ENCODE measurements at places on chromosomes 13 and 19.

DNA sequence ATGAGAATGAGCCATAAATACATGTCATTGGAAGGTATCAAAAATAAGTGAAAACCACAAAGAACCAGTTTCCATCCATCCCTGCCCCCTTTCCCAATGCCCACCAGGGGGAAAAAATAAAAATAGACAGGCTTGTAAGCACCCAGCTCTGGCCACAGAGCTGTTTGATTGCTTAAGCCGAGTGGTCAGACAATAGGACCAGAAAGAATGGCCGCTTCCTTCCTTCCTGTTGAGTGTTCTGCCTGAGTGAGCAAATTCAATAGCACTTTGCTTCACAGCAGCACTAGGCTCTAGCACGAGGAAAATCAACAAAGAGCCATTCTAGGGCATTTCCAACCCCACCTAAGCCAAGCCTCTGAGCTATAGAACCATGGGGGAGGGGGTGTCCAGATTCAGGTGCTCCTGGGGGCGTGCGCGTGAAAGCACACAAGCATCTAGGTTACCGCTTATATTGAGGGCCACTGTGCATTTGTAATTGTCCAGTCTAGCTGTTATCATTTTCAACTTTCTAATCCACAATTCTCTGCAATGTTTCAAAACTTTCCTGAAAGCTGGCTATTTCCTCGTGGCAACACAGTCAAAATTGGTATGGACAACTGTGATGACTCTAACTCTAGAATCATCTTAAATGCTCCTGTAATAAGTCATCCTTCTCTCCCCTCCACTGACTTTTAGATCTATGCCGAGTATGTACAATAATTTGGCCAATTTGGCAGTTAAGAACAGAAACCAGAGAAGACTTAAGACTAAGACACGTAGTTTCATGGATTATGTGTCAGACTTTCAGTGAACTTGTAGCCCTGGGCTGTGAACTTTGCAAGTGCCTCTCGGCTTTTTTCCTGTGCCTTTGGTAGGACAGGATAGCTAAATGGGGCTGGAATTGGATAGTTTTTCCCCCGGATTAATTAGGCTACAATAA is 64.3 kb downstream of the SPRY2 start:
- ATAC-seq: no peak

DNA sequence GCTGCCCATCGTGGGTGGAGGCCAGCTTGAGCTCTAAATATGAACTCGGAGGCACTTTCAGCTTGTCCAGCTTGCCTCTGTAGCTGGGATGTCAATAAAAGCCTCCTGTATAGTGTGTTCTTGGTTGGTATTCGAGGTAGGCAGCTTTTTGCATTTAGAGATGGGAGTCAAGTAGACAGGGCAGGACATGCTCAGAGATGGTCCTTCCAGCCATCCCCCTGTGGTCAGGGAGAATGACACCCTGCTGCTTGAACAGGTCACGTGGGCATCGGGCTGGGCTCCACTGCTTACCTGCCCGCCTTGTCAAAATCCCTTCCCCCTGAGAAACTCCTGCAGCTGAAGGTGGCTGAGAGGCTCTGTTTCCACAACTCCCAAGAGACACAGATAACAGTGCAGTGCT is 302.5 kb downstream of the ZNF536 start:
- no peak for ATAC-seq

- ATAC-seq: peak; percentile 24
Measured at GRCh38 chr13:60164234-60164889, 634 bp upstream of the DIAPH3 start.

GRCh38 chr13:107743983-107744382 is 471.4 kb downstream of the LIG4 start:
- ATAC-seq: no peak

GRCh38 chr13:73059460-73060250 is 850 bp downstream of the KLF5 start:
- peak; percentile 44 for ATAC-seq

DNA sequence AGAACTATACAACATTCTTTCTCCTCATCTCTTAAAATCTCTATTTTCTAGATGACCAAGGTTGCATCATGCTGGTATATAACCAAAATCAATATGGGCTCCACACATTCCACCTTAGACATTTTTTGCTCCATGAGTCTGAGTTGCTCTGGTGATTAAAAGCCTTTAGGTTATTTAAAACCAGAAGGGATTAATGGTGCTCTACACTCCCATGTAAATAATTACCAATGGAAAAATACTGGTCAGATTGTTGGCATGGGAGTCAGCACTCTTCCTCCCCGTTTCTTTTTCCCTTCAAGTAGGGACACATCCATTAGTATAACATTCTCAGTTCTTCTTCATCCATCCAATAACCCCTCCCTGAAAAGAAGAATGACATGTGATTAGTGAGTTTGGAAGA is 747.7 kb downstream of the PCDH17 start:
- ATAC-seq: no peak

DNA sequence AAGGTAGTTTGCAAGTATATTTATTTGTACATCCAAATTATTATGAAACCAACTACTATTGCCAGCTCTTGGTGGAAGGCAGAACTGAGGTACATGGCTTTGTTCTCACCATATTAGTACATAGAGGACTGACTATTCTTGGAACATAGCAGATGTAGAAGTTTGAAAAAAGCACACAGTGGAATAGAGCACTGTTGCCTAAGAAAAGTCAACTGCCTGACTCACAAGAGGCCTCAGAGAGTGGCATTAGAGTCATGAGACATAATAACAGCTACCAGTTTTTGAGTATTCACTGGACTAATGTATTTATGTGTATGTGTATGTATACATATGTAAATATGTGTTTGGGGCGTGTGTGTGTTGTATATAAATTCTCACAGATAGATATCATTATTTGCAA is 8.3 kb upstream of the PCDH20 start:
- no peak for ATAC-seq

DNA sequence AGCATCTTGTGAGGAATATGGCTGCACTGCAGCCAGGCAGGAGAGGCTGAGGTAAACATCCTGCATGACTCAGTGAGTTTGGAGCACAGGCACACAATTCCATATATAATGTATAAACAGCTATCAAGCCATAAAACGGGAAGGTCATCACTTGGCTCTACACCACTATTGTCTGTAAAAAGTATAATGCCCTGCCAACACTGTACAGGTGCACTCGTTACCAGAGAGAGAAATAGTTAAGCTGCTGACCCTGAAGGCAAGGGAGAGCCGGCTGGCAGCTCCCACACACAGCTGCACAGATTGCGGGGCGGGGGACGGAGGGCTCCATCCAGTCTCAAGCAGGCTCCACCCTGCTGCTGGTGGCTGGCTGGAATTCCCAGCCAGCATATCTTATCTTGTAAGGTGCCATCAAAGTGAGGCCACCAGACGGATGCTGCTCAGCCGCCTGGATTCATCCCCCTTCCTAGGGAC is 668.1 kb downstream of the SLITRK5 start:
- no peak for ATAC-seq

- ATAC-seq: no peak
Measured at GRCh38 chr19:6033744-6034264, 55.9 kb upstream of the RANBP3 start.

DNA sequence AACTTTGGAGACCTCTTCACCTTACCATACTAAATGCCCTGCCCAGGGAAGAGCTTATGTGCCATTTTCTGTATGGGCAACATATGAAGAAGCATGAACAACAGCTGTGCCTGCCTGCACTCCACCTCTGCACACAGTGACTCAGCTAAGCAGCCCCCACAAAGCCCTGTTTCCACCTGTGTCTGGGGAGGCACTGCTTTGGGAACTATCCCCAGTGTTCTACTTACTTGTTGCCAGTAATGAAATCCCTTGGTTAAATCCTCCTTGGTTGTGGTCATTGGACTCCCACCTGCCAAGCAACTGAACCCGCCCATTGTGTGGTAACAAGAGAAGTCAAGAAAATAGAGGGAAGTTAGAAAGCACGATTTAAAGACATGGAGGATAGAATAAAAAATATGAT is 84.6 kb downstream of the NALCN start:
- no peak for ATAC-seq

DNA sequence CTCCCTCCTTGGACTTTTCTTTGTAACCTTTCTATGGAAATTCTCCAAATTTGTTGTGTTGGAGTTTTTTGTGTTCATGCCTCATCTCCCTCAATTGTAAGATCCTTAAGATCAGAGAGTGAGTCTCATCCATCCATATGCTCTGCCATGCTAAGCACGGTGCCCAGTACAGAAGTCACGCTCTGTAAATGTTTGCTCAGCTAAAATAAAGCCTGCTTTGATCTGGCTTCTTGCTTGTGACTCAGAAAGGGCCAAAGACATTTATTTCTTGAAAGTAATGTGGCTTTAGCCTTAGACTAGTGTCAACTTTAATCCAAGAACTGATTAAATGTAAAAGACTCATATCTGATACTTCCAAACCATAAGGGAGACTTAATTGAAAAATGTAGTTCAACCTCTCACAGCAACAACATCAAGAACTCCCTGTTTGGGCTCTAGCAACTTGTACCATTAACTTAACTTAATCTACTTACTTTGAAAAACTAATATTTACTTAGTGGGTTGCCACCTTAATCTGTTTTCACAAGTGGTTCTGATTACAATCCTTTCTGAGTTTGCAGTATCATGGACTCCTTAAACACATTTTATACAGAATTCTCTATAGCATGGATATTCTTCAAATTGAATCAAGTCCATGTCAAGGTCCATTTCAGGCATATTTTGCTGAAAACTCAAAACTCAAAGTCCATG is 100.2 kb downstream of the KL start:
- no peak for ATAC-seq

DNA sequence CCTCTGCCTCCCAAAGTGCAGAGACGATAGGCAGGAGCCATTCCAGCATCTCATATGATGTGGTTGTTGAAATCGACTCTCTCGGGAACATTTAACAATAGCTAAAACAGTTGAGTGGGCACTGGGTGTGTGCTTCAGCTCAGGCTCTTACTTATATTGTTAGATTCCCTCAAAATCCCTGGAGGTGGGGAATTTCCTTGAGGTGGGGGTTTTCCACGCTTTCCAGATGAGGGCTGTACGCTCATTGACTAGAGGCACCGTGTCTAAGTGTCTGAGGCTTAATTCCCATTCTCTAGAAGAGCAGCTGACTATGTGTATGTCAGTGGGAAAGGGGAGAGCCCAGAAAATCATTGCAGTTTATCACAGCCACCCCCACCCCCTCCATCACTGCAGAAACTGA is 10.8 kb upstream of the GRAMD1A start:
- ATAC-seq: peak; percentile 42

GRCh38 chr19:9309139-9309973 is at the start of gene ZNF699:
ZNF699 (minus strand) TSS chr19:9309838; CDS start chr19:9305119, 4,719 bp downstream.
- peak; percentile 97 for ATAC-seq

DNA sequence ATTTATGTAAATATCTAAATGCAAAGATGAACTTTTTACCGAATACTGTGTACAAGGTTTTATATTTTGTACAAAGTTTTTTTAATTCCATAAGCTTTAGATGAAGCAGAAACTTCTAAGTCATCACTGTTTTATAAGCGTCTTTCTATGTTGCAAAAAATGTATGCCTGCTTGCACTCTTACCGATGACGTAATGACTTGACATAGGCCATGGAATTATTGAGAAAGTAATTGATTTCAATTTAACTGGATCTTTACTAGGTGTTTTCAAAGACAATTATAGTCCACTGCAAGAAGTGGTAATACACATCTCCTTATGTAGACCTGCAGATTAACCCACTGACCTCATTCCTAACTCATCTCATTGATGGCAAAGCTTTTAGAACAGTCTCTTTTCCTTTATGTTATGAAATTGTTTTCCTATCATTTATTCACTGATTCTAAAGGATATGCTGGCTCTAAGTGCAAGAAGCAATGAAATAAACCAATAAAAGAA is 10.4 kb downstream of the DACH1 start:
- ATAC-seq: no peak

DNA sequence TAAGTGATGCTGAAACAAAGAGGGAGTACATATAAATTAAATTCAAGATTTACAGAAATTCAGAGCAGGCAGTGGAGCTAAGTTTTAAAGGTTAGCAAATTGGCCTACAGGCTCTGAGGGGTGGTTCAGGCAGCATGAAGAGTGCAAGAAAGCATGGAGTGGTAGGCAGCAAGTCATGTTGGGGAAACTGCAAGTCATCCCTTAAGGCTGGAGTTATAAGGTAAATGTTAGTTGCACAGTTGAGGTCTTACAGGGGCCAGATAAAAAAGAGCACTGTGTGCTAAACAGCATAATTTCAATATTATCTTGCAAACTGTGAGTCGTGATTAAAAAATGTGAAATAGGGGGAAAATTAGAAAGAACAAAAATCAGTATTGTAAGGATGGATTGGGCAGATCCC is 106.2 kb downstream of the VWA8 start:
- ATAC-seq: no peak

DNA sequence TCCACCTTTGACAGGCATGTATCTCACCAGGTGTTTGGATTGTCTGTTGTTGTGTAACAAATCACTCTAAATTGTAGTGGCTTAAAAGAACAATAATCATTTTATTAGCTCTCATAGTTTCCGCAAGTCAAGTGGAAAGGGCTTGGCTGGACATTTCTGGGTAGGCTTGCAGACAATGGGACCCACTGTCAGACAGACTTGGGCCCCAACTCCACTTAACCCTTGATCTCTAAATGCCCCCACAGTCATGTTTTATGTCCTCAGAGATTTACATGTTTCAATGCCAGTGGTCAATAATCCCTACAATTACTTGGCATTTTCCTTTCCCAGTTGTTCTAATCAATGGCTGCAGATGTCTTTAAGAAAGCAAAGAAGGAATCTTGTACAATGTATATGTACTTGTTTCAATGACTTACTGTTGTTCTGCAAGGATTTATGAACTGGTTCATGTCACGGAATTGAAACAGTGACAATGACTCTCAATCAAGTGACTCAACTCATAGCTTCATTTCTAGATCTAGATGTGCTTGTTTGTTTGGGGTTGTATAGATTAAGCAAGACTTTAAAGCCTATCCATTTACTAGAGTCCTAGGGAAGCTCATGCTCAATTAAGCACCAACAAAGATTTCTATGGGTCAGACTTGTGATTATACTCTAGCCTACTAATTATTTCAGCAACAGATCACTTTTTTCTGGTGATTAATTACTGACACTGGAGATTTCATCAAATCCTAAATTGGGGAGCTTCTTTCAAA is 510.1 kb upstream of the NBEA start:
- ATAC-seq: no peak

DNA sequence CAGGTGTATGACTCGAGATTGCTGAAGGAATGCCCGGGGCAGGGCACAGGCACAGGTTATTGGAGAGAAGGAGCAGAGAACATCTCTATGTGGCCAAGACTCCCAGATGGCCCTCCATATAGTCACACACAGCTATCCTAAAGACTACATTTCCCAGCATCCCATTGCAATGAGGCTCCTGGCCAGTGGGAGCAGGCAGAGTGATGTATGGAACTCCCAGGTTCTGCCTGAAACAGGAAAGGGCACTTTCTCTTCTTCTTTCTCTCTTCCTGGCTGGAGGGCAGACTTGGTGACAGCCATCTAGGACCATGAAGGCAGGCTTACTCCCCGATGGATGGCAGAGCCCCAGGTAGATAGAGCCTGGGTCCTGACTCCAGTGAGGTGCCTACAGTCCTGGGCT is 13.5 kb downstream of the PPP1R13L start:
- peak; percentile 63 for ATAC-seq

DNA sequence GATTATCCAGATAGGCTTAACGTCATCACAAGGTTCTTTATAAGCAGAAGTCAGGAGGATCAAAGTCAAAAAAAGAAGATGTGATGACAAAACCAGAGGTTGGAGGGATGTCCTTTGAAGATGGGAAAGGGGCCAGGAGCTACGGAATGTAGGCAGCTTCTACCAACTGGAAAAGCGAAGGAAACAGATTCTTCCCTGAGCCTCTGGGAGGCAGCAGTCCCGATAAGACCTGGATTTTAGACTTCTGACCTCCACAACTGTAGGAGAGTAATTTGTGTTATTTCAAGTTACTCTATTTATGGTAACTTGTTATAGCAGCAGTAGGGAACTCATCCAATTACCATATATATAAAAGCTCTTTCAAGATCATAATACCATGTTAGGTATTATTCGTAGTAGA is 98.8 kb upstream of the MYCBP2 start:
- no peak for ATAC-seq
